Cardiac septum (tissue), 1 donor: ENCODE measurements at places on chromosomes 16 and 17. TPM values are rescaled to one million over a fixed set of nuclear protein-coding genes. Genes with fewer than 3 reads are reported as not detected.

TBC1D3I gene
- total RNA-seq = 0.38 TPM

- DNase-seq = no peak
Measured at GRCh38 chr17:49468811-49469385, 26.2 kb upstream of the NGFR start.

KREMEN2 gene
- not detected for total RNA-seq

PLXDC1 gene
- 21.4 TPM for total RNA-seq

PRCD gene
- 2.7 TPM for total RNA-seq

DNA sequence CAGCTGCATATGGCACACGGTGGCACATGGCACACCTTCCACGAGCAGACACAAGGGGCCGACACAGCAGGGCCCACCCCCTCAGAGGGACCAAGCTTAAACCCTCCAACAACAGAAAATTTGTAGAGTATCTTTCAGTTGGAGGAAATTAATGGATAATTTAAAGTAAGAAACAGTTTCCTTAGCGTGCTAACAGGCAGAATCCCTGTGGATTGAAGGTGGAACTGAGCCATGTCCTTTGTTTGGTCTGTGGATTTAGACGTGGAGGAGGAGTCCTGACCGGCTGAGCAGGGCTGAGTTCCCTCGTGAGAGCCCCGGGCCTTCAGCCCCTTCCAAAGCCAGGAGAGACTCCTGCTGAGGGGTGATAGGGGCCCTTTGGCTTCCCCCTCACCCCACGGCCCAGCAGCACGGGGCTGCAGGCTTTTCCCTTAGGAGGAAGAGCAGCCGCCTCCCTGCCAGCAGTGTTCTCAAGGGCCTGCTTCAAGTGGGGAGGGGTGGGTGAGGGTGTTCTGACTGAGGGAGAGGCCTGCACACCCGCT, 1.4 kb upstream of the CYB561 start:
- no peak for DNase-seq

DNA sequence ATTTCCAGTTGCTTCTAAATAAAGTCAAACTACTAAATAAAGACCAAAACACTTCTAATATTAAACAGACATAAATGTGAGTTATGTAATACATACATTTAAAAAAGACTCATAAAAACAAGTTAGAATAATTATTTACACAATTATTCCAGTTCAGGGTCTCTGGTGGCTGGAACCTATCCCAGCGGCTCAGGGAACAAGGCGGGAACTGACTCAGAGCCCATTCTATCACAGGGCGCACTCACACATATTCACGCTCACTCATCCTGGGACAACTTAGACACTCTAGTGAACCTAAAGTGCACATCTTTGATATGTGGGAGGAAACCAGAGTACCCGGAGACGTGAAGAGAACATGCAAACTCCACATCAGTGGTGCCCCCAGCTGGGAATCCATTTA, 25.0 kb downstream of the PLXDC1 start:
- no peak for DNase-seq

DNA sequence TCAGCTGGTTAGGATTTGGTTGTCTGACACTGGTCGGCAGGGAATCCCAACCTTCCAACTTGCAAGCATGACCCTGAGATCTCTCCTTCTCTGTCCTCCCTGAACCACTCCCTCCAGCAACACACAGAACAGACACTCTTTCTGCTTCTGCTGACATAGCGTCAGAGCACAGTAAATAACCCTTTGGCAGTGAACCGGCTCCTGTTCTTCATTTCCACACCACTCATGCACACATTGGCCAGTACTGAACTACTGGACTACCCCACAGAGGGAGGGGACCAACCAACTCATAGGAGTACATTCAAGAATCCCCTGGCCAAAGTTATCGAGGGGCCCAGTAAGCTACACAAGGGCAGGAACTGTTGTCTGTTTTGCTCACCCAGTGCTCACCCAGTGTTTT, 138.2 kb downstream of the ZNF423 start:
- no peak for DNase-seq

GRCh38 chr16:50400967-50401348, 32.2 kb upstream of the BRD7 start:
- DNase-seq = no peak

DNA sequence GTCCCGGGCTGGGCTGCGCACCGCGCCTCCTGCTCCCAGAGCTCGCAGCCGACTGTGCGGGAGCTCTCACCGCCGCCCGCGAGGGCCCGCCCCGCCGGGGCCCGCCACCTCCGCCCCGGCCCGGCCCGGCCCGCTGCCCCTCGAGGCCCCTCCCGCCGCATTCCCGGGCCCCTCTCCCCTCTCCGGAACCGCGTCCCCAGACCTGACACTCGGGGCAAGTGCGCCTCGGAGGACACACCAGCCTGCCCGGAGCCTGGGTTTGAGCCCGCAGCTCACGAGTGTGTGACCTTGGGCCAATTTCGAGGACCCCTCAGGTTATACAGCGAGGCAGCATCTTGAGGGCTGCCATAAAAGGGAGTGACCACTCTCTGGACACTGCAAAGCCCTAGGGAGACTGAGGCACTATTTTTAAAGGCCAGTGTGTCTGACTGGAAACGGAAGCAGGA, 2.0 kb upstream of the GRIN2C start:
- no peak for DNase-seq

- DNase-seq = no peak
Measured at GRCh38 chr17:46199379-46199778, 6.2 kb upstream of the KANSL1 start.

ETV4 gene
- 3.5 TPM for total RNA-seq

BCL6B gene
- 8.8 TPM for total RNA-seq

GH2 gene
- total RNA-seq = not detected
